Activated CD4-positive, alpha-beta T cell treated with anti-CD3 and anti-CD28 coated beads, Interleukin-2, amount 10 ng/mL, durations not matched to agents 24 days and 14 days (primary cell): ENCODE measurements at places on chromosomes 5 and 9.
A peak's percentile ranks its signal among the peaks of the same experiment; 100 is the strongest.

DNA sequence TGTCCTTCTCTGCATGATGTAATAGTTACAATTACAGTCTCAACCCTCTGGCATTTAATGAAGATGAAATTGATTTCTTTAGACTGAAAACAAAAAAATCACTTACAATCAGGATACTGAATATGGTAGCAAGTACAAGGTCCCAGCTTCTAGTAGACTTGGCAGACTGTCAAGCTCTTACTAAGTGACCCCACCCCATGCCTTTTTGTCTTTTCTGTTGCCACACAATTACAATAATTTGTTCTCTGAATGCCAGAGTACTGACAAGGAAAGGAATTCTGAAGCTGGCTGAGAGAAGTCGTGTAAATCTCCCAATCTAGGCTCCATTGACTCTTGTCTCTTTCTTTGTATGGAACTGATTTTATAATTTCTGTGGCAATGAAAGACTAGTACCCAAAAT is 154.2 kb downstream of the TMC1 start:
- H3K27me3 ChIP-seq, result peaks cover 6% of the 10 kb centered on the region
- H3K27ac ChIP-seq, result no peak overlapping the region
- no peaks in the 10 kb centered on the region for H3K36me3 ChIP-seq
- no peak overlapping the region for H3K4me3 ChIP-seq
- no peak for DNase-seq

GRCh38 chr5:33735072-33735471 is 156.7 kb downstream of the ADAMTS12 start:
- no peak for DNase-seq
- no peaks in the 10 kb centered on the region for H3K36me3 ChIP-seq
- no peaks in the 10 kb centered on the region for H3K4me1 ChIP-seq

DNA sequence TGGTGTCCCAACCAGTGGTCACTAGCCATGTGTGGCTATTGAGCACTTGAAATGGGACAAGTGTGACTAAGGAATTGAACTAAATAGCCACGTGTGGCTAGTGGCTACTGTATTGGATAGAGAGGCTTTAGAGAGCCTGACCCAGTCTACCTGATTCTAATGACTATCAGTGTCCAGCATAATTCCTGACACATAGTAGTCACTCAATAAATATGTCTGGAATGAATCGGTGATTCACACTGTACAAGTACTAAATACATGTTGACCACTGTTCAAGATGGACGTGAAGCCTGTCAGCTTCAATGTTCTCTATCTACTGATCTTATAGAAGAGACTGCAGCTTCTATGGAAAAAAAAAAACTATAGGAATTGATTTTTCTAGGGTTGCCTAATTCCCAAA is 57.7 kb upstream of the MAST4 start:
- H3K27ac ChIP-seq, result no peak overlapping the region
- no peak for DNase-seq
- H3K27me3 ChIP-seq, result peaks cover 3% of the 10 kb centered on the region
- no peak overlapping the region for H3K4me3 ChIP-seq
- H3K4me1 ChIP-seq, result peaks cover 9% of the 10 kb centered on the region
- H3K36me3 ChIP-seq, result no peaks in the 10 kb centered on the region

GRCh38 chr9:35981699-35982098 is 23.7 kb upstream of the OR2S2 start:
- H3K27ac ChIP-seq, result no peak overlapping the region
- no peaks in the 10 kb centered on the region for H3K4me1 ChIP-seq
- H3K4me3 ChIP-seq, result no peak overlapping the region
- no peak for DNase-seq

- no peaks in the 10 kb centered on the region for H3K27me3 ChIP-seq
These were observed 7.8 kb upstream of the ORM1 start for GRCh38 chr9:114314881-114315722.

GRCh38 chr5:98349251-98349989 is 424.0 kb upstream of the RGMB start:
- H3K27me3 ChIP-seq, result peaks cover 2% of the 10 kb centered on the region
- H3K4me3 ChIP-seq, result no peak overlapping the region
- no peaks in the 10 kb centered on the region for H3K4me1 ChIP-seq
- H3K27ac ChIP-seq, result no peak overlapping the region
- DNase-seq, result no peak

DNA sequence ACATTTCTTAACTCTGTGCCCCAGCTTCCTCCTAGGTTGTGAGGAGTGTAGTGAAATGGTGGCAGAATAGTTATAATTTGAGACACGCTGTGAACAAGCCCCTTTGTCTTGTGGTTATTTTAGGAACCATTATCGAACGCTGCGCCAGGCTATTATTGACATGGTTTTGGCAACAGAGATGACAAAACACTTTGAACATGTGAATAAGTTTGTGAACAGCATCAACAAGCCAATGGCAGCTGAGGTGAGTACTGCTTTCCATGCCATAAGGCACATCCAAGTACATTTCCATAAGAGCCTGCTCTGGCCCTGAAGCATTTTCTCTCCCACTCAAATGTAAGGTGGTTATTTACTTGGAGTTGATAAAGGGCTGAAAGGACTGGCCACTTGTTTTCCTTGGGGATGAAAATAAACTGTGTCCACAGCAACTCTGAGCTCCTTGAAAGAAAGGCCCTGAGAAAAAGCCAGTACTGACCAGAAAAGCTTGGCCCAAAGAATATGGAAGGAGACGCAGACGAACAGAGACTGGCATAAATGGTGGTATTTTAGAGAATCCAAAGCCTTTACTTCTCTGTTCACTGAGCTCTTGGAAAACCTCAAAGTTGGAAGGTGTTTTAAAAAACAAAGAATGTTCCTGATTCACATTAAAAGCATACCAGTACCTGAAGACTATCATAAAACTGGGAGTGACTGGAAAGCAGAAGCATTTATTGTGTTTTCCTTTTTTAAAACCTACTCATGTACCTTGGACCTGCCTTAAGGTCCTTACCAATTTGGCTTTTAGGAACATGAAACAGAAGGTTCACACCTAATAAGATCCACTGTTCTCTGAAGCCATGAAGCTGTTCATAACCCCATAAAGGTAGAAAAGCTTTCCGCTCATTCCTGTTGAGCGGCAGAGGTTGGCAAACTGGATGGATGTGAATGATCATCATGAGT is 72.2 kb downstream of the WDR41 start:
- H3K27me3 ChIP-seq, result no peaks in the 10 kb centered on the region
- no peak overlapping the region for H3K4me3 ChIP-seq
- DNase-seq, result no peak
- H3K27ac ChIP-seq, result no peak overlapping the region
- H3K36me3 ChIP-seq, result peaks cover 5% of the 10 kb centered on the region

GRCh38 chr5:179753971-179754370 is 21.3 kb downstream of the MAML1 start:
- DNase-seq, result no peak
- H3K36me3 ChIP-seq, result peaks cover 12% of the 10 kb centered on the region
- H3K27ac ChIP-seq, result peak overlapping the region; percentile 12
- no peaks in the 10 kb centered on the region for H3K27me3 ChIP-seq
- peaks cover 28% of the 10 kb centered on the region for H3K4me1 ChIP-seq

GRCh38 chr5:127072861-127073846 is at the start of gene C5orf63:
TSS of gene C5orf63 (minus strand) at chr5:127073502. CDS start at chr5:127058995, 14,507 bp downstream.
- H3K36me3 ChIP-seq, result peaks cover 11% of the 10 kb centered on the region
- peak within 1 kb of the TSS; percentile 90 for H3K27ac ChIP-seq
- peak within 1 kb of the TSS; percentile 91 for H3K4me3 ChIP-seq
- no peaks in the 10 kb centered on the region for H3K27me3 ChIP-seq

GRCh38 chr9:135986605-135987004 is 25.4 kb upstream of the UBAC1 start:
- no peaks in the 10 kb centered on the region for H3K27me3 ChIP-seq
- H3K36me3 ChIP-seq, result no peaks in the 10 kb centered on the region
- peaks cover 2% of the 10 kb centered on the region for H3K4me1 ChIP-seq
- no peak overlapping the region for H3K27ac ChIP-seq
- H3K4me3 ChIP-seq, result no peak overlapping the region

- peak overlapping the region; percentile 5 for H3K4me3 ChIP-seq
- peak overlapping the region; percentile 71 for H3K27ac ChIP-seq
- H3K27me3 ChIP-seq, result no peaks in the 10 kb centered on the region
- DNase-seq, result peak; percentile 82
These were observed 13.6 kb downstream of the ARHGAP26 start for GRCh38 chr5:142783601-142784341.

- no peak overlapping the region for H3K27ac ChIP-seq
- H3K36me3 ChIP-seq, result no peaks in the 10 kb centered on the region
- no peaks in the 10 kb centered on the region for H3K27me3 ChIP-seq
- no peak overlapping the region for H3K4me3 ChIP-seq
These were observed 1360.8 kb upstream of the CDH9 start for GRCh38 chr5:28399211-28399610.

GRCh38 chr9:79572608-79573411 is 1.0 kb downstream of the TLE4 start:
- H3K27me3 ChIP-seq, result peaks cover 16% of the 10 kb centered on the region
- no peak overlapping the region for H3K4me3 ChIP-seq
- peak; percentile 90 for DNase-seq
- peaks cover 23% of the 10 kb centered on the region for H3K36me3 ChIP-seq
- H3K4me1 ChIP-seq, result peaks cover 34% of the 10 kb centered on the region

DNA sequence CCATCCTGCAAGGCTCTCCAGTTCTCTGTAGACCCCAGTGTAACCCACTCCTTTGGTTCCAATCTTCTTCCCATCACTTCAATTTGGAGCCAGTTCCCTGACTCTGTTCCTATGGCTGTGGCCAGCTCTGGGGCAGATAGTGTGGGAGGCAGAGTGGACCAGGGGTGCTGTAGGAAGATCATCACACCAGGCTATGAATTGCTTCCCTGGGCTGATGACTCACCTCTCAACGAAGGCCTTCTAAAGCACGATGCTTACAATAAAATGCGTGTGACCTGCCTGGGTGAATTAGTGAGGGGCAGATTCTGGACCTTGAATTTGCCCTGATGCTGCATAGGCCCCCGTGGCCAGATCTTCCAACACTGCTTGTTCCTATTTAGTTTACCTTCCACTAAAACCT is 289.7 kb downstream of the FBXL7 start:
- H3K4me3 ChIP-seq, result no peak overlapping the region
- DNase-seq, result no peak
- no peaks in the 10 kb centered on the region for H3K4me1 ChIP-seq
- no peaks in the 10 kb centered on the region for H3K27me3 ChIP-seq

DNA sequence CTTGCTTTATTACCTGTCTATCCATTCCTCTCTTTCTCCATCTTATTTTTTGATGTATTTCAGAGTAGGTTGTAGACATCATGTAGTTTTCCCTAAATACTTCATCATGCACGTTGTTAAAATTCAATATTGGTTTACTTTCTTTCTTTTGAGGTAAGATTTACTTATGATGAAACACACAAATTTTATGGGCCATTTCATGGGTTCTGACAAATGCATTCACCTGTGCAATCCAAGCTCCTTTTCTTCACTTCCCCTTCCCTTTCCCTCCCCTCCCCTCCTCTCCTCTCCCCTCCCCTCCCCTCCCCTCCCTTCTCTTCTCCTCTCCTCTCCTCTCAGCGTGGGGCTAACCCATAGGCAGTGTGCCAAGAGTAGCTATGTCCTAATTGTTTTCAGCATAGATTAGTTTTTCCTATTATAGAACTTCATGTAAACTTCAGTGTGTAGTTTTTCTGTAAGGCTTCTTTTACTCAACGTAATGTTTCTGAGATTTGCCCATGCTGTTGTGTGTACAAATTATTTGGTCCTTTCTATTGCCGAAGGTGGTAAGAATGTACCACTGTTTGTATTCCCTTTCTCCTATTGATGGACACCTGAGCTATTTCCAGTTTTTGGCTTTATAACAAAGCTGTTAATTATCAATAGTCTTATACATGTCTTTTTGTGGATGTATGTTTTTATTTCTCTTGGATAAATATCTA is 92.9 kb upstream of the CLINT1 start:
- no peak overlapping the region for H3K27ac ChIP-seq
- H3K36me3 ChIP-seq, result no peaks in the 10 kb centered on the region
- peaks cover 11% of the 10 kb centered on the region for H3K27me3 ChIP-seq
- DNase-seq, result no peak
- no peak overlapping the region for H3K4me3 ChIP-seq
- H3K4me1 ChIP-seq, result peaks cover 5% of the 10 kb centered on the region

DNA sequence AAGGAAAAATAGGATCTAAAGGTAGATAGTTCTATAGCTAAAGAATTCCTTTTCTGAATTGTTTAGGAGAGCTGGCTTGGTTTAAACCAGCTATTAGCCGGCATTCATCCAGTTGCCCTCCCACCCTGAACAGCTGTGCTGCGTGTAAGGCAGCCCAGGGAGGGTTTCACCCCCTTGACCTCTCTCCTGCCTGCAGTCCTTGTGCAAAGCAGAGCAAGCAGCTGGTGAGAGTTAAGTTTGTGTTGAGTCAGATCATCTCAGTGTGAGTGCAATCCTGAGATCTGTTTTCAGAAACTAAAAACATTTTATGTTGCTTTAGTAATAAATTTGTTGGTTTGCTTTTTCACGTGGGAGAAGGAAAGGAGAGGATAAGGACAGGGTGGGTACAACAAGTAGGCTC is 13.0 kb downstream of the SLC25A25 start:
- peaks cover 40% of the 10 kb centered on the region for H3K4me1 ChIP-seq
- DNase-seq, result no peak
- H3K36me3 ChIP-seq, result peaks cover 13% of the 10 kb centered on the region
- H3K27me3 ChIP-seq, result no peaks in the 10 kb centered on the region
- H3K27ac ChIP-seq, result peak overlapping the region; percentile 20
- H3K4me3 ChIP-seq, result no peak overlapping the region

DNA sequence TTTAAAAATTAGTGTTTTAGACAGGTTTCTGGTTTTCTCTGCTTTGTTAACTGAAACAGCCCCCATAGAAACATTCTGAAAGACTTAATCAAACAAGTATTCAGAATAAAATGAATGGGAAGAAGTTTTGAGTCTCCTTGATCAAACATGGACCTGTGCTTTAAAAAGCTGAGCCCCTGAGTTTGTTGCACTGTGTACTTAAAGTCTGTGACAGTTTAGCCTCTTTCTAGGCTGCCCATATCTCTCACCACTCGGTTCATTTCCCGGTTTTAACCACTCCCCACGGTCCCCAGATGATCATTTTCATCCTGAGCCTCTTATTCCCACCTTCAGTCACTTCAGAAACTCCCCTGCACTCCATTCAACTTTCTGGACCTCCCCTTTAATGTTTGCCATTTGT is 215.9 kb upstream of the DMRT1 start:
- peaks cover 4% of the 10 kb centered on the region for H3K4me1 ChIP-seq
- H3K27me3 ChIP-seq, result peaks cover 10% of the 10 kb centered on the region
- H3K4me3 ChIP-seq, result no peak overlapping the region
- DNase-seq, result no peak

GRCh38 chr5:40227931-40228330 is 451.8 kb upstream of the PTGER4 start:
- H3K4me3 ChIP-seq, result no peak overlapping the region
- H3K4me1 ChIP-seq, result peaks cover 27% of the 10 kb centered on the region
- H3K27ac ChIP-seq, result no peak overlapping the region

DNA sequence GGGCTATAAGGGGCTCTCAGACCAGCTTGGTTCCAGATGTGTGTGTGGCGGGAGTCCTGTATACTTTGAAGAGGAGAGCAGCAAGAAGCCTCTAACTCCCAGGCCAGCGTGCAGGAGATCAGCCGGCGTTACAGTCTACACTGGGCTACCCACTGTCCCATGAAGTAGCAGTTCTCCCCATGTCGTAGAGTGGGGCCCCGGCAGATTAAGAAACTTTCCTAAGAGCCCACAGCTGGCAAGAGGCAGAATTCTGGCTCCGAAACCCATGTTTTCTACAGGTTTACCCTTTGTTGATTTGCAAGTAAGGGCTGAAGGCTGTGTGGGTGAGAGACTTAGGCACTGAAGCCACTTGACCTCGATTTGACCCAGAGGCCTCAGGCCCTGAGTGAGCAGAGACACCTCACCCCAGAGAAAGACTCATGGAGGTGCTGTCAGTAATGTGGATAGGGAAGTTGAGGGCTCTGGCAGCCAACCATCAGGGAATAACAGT is 881 bp upstream of the B4GALT1 start:
- H3K36me3 ChIP-seq, result peaks cover 21% of the 10 kb centered on the region
- no peaks in the 10 kb centered on the region for H3K27me3 ChIP-seq
- peaks cover 60% of the 10 kb centered on the region for H3K4me1 ChIP-seq
- peak overlapping the region; percentile 95 for H3K4me3 ChIP-seq
- no peak for DNase-seq
- H3K27ac ChIP-seq, result peak overlapping the region; percentile 98
